ENCODE measurements at places on chromosomes 1 and 21.

- DNase-seq, result no peak
These were observed 320.3 kb downstream of the PTPRU start for GRCh38 chr1:29556657-29557056.

- DNase-seq, result no peak
These were observed 2.9 kb upstream of the CRABP2 start for GRCh38 chr1:156708218-156708661.

DNA sequence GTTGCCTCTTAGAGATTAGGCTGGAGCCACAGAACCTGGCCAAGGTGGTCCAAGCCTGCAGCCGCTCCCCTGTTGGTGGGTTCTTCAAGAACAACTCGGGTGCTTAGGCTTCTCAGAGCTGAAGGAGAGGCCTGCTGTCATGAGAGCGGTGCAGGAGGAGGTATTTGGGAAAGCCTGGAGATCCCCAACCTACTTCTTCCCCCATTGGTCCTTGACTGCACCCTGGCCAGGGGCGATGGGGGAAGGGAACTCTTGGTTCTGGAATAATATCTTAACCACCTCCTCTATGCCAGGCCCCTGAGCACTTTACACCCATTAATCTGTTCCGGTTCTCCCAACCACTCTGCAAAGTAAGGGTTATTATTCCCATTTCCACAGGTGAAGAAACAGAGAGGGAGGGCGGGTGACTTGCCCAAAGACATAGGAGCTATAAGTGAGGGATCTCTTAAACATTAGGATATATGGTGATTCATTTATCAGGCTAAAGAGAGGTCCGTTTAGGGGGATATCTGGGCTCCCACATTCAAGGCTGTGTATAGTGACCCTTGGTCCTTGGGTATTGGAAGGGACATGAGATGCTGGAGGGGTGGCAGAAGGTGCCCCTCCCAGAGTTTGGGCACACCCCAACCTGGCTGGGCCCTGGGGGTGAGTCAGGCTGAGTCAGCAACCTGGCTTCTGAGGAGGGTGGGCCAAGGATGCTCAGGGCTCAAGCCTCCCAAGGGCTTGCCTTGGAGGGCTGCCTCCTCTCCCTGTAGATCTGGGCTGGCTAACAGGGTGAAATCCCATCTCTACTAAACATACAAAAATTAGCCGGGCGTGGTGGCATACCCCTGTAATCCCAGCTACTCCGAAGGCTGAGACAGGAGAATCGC, 5.2 kb downstream of the TRNP1 start:
- DNase-seq, result no peak

DNA sequence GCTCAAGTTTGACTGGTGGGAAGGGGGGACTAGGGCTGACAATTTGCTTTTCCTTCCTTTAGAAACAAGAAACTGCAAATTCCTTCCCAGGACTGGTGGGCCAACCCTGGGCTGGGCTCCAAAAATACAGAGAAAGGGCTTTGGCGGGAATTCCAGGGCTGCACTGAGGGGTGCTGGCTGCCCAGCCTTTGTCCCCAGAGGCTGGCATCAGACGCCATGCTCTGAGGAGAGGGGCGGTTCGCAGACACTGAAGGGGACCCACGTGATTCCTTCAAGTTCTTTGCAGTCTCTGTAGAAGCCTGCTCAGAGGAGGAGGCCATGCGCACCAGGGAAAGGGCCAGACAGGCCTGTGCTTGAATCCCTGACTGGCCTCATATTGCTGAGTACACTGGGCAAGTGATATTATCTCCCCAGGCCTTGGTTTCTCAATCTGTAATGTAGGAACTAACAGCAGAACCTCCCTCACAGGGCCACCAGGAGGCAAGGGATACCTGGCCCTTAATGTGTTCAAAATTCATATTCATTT, 119.5 kb downstream of the EPHB2 start:
- DNase-seq, result no peak

- DNase-seq, result peak; percentile 15
These were observed 16.4 kb upstream of the C1orf105 start for GRCh38 chr1:172404121-172404520.

- DNase-seq, result no peak
These were observed 7.2 kb upstream of the VSIG8 start for GRCh38 chr1:159869607-159870006.

DNA sequence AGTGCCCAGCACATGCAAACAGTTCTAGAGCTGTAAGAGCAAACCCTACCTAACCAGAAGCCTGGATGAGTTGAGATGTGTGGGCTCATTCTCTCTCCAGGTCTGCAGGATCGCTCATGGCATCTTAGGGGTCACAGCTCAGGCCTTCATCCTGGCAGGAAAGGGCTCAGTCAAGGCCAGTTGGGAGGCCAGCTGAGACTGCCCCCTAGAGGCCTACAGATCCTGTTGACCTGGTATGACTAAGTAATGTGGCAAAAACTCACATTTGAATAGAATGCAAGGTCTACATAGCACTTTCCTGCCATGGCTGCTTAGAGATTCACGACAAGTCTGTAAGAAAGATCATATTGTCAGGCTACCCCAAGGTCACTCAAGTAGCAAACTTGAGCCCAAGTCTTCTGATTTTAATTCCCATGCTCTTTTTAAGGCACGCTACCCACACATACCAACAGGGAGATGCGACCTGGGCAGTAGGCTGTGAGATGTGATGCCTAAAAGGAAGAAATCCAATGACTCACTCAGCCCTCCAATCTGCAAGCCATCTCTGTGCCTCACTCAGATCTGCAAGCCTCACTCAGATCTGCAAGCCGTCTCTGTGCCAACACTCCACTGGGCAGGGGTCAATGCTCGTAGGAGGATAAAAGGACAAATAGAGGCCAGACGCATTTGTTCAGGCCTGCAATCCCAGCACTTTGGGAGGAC, 5.1 kb upstream of the CAPN8 start:
- DNase-seq, result no peak

DNA sequence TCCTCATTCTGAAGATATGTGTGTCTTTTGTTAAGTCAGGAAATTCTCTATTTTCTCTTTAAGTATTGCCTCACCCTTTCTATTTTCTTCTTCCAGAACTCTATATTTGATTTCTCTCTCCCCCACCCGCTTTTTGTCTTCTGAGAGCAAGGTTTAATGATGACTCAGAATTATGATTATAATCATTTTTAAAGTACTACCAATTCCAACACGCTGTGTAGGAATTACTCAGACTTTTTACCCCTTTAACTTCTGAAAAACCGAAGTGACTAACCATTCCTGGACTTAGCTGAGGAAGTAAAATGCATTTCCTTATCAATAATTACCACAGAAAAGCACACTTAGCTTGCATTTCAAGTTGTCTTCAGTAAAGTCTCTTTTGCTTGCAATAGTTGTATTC, 20.8 kb upstream of the SCYL3 start:
- DNase-seq, result no peak

- peak; percentile 85 for DNase-seq
These were observed 17.2 kb downstream of the NFYC start for GRCh38 chr1:40708750-40709099.

GRCh38 chr1:147522775-147523174, 18.5 kb upstream of the BCL9 start:
- DNase-seq, result no peak

GRCh38 chr1:151237678-151238466, 16.7 kb upstream of the PSMD4 start:
- DNase-seq, result no peak

- no peak for DNase-seq
These were observed 125.7 kb upstream of the SPATA6 start for GRCh38 chr1:48597663-48598062.

- DNase-seq, result no peak
These were observed 11.8 kb downstream of the LY9 start for GRCh38 chr1:160807738-160808137.

DNA sequence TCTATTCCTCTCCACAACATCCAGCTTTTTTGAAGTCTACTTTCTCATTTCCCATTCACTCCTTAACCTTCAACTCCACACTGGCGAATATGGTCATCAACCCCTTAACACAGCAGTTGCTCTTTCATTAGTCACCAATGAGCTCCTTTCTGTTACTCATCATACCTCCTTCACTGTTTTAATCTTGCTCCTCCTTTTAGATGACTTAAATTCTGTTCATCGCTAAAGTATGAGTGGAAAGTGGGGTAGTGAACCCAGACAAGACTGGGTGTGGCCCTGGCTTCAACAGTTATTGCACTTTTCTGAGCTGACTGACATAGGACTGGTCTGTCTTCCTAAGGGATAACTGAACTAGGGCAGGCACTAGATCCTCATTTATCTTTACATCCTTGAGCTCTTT, 51.3 kb downstream of the AKT3 start:
- DNase-seq, result no peak

- no peak for DNase-seq
These were observed 22.9 kb upstream of the COL16A1 start for GRCh38 chr1:31726715-31727114.

- DNase-seq, result no peak
These were observed 8.7 kb downstream of the SZRD1 start for GRCh38 chr1:16375521-16376340.

- no peak for DNase-seq
These were observed 3.1 kb downstream of the BNIPL start for GRCh38 chr1:151039521-151039920.

GRCh38 chr1:35443768-35444518, 113.3 kb downstream of the KIAA0319L start:
- DNase-seq, result no peak

DNA sequence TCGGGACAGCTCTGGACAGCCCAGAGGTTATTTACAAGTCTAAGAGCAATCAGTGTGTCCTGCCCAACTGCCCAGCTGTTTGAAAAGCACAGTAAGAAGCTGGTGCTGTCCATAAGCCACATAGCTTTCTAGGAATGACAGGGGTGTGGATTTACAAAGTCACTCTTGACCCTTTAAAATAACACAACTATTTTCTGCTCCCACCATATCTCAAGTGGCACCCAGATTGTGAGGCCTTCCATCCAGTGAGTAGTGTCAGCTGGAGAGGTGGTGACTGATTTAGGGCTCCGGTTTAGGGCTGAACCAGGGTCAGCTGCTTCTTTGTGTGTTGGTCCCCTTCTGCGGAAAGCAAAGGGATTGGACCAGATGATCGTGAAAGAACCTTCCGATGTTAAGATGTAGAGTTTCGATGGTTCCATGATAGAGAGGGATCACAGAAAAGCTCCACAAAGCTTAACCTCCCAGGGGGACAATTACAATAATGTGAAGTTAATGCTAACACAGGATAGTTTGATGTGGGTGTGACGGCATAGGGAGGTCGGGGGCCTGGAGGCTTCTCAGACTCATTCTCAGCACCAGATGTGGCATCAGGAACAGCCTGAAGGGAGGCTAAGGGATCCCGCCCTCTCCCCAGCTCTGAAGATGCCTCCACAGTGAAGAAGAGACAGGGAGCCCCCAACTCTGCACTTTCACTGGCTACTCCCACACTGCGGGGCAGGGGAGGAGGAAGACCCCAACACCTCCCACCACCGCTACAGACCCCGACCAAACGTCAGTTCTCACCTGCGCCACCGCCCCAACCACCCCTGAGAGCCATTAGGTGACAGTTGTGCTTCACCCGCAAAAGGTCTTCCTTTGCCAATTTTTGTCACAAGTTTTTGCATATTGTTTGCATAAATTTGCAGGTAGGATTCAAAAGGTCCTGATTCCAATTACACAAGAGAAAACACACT, 40.6 kb downstream of the LRRC3 start:
- DNase-seq, result no peak

DNA sequence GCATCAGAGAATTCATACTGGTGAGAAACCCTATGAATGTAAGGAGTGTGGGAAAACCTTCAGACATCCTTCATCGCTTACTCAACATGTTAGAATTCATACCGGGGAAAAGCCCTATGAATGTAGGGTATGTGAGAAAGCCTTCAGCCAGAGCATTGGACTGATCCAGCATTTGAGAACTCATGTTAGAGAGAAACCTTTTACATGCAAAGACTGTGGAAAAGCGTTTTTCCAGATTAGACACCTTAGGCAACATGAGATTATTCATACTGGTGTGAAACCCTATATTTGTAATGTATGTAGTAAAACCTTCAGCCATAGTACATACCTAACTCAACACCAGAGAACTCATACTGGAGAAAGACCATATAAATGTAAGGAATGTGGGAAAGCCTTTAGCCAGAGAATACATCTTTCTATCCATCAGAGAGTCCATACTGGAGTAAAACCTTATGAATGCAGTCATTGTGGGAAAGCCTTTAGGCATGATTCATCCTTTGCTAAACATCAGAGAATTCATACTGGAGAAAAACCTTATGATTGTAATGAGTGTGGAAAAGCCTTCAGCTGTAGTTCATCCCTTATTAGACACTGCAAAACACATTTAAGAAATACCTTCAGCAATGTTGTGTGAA, 12.8 kb downstream of the ZFP69B start:
- no peak for DNase-seq

GRCh38 chr21:25462517-25462971, 144.7 kb downstream of the MRPL39 start:
- DNase-seq, result no peak

GRCh38 chr1:96360036-96360795, 361.4 kb upstream of the PTBP2 start:
- DNase-seq, result no peak

- no peak for DNase-seq
These were observed at the start of gene SCP2 for GRCh38 chr1:52927212-52928014. Gene SCP2, plus strand, starts transcription at chr1:52927276. Its CDS starts 121 bp downstream, at chr1:52927397.

GRCh38 chr1:32889731-32890278, 3.5 kb downstream of the HPCA start:
- DNase-seq, result no peak

DNA sequence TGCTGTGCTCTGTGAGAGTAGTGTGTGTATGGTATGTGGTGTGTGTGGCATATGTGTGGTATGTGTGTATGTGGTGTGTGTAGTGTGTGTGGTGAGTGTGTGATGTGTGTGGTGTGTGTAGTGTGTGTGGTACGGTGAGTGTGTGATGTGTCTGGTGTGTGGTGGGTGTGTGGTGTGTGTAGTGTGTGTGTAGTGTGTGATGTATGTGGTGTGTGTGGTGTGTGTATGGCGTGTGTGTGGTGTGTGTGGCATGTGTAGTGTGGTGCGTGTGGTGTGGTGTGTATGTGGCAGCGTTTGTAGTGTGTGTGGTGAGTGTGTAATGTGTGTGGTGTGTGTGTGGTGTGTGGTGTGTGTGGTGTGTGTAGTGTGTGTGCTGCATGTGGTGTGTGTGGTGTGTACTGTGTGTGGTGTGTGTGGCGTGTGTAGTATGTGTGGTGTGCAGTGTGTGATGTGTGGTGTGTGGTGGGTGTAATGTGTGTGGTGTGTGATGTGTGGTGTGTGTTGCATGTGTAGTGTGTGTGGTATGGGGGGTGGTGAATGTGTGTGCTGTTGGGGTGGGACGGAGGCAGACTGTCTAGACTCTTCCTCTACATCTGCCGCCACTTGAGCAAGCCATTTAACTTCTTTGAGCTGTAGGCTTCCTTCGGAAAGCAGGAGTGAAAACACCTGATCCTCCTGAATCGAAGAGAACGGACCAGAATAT, 33.5 kb downstream of the GPA33 start:
- peak; percentile 79 for DNase-seq

DNA sequence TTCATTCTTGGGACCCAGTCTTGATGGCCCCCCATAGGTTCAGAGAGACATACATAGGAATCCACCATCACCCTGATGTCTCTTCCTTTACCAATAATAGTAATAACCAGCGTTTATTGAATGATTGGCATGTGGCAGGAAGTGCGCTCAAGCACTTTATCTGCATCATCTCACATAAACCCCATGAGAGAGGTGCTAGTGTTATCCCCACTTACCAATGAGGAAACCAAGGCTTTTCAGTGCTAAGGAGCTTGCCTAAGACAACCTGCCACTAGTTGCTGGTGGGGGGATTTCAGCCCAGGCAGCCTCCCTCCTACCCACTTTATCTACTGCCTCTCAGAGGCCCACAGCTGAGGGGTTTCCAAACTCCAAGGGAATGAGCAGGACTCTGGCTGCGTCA, 7.7 kb downstream of the LGR6 start:
- DNase-seq, result no peak

- DNase-seq, result no peak
These were observed 4.4 kb downstream of the NDUFS2 start for GRCh38 chr1:161206411-161207140.

- no peak for DNase-seq
These were observed 28.4 kb downstream of the DISP3 start for GRCh38 chr1:11507309-11507708.
